SK-N-SH treated with all-trans-retinoic acid at 6 μM for 48 hours (cell line): ENCODE measurements at places on chromosomes 7 and 10.

- peak; percentile 58 for ATAC-seq
Observed at GRCh38 chr10:70381471-70382421, 679 bp downstream of the LRRC20 start.

DNA sequence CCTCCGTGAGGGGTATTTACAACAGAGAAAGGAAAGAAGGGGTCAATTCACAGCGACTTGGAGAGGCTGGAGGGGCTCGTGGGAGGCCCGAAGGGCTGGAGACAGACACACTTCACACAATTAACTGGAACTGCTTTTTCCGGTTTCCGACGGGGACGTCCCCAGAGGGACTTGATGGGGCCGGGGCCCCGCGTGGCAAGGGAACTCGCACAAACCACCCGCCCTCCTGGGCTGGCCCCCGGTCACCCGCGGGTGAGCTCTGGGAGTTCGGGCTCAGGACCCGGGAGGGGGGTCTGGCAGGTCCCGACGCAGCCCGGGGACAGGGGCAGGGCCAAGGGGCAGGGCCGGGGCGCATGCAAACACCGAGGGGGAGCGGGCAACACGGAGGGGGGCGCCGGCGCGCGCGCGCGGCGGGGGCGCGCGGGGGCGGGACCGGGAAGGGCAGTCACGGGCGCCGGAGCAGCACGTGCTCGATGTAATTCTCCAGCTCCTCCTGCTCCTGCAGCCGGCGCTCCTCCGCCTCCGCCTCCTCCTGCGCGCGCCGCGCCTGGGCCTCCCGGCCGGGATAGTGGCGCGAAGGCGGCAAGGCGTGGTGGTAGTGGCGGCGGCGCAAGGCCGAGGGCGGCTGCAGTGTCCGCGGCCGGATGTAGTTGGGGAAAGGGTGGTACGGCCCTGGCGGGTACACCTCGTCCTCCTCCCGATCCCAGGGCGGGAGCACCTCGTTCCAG, 2.7 kb downstream of the VGF start:
- peak; percentile 9 for ATAC-seq

GRCh38 chr7:3386423-3387190, 85.6 kb downstream of the SDK1 start:
- ATAC-seq: no peak

DNA sequence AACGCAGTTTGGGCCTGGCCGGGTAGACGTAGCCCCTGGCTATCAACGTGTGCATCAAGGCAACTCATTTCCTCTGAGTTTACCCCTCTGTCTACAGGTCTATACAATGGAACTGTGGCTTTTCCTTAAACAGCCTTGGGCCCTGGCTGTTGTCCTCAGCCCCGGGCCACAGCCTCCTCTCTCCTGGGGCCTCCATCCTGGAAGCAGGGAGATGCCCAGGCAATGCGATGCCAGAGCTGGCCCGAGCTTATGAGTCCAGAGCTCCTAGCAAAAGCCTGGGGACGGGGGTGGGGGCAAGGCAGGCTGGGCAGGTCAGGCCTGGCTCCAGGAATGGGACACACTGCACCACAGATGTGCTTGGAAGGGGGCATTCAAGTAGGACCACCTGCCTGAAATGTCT, 89.6 kb upstream of the SMNDC1 start:
- ATAC-seq: no peak

DNA sequence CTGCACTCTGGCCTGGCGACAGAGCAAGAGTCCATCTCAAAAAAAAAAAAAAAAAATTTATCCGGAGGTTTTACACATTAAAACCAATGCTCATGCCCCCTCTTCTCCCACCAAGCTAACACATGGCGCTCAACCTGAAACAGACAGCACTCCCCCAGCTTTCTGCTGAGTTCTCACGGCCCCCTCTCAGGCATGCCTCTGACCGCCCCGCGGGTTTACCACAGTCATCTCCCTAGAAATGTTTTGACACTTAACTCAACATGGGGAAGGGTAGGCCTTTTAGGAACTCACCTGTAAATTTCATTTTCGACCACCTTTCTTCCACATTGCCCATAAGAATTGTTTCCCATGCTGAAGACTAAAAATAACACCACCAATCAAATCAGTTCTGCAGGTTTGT, 9.3 kb downstream of the RCC1L start:
- ATAC-seq: no peak

- ATAC-seq: no peak
Observed at GRCh38 chr10:3166496-3167290, 5.9 kb downstream of the PITRM1 start.

DNA sequence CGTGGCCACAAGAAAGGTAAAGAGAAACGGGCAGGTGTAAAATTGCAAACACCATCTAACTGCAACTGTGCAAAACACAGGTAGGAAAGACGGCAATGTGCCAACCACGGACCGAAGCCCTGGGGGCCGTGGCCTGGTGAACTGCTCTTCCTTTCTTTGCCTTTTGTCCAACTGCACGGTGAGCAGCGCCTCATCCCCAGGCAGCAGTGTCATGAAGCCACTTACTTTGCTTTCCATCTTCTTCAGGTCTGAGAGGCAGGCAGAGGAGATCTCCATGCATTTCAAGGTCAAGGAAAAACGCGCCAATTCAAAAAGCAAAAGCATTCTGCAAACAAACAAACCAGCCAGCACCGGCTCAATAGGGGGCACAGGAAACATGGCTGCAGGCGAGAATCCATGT, 12.9 kb downstream of the CFAP46 start:
- no peak for ATAC-seq

- no peak for ATAC-seq
Observed at GRCh38 chr10:126177417-126178030, 210.8 kb downstream of the ADAM12 start.

DNA sequence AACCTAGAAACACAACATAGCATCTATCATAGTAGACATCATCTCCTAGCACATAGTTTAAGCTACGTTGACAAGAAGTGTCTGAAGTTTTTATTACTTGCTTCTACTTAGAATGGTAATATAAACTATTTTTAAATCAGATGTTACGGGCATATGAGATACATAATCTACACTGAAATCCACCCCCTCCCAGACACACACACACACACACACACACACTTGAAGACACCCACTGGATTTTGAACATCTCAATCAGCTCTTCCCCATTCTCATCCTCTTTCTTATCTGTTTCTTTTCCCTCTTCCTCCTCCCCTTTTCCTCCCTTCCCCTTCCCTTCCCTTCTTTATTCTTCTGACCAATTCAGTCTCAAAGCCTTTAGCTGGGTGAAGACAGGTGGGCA, 175.9 kb downstream of the PAXIP1 start:
- ATAC-seq: no peak
